Nephron progenitor cell (in vitro differentiated cells): ENCODE measurements at places on chromosomes 5 and 9.

GRCh38 chr9:109585796-109586195 lies 87.7 kb upstream of the PTPN3 start:
- peak; percentile 34 for DNase-seq

DNA sequence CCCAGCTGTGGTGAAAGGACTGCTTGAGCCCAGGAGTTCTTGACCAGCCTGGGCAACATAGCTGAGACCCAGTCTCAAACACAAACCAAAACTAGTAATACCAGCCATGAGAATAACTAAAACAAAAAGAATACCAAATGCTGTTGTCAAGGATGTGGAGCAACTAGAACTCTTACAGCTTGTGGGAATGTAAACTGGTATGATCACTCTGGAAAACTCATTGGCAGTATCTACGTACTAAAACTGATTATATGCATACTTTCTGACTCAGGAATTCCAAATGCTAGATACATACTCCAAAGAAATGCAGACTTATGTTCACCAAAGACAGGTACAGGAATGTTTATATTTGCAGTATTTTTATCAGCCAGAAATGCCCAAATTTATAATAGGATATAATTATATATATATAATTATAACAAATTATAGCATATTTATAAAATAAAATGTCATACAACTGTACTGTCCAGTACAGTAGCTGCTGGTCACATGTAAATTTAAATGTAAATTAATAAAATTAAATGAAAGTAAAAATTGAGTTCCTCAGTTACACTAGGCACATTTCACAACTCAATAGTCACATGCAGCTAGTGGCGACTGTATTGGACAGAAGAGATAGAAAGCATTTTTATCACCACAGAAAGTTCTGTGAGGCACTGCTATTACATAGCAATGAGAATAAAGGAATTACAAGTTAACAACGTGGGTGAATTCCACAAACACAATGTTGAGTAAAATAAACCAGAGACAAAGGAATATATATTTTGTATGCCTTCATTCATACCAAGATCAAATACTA lies 118.5 kb downstream of the GNAQ start:
- DNase-seq = no peak

- no peak for DNase-seq
Measured at GRCh38 chr9:4861145-4861544, 68.4 kb downstream of the RCL1 start.

DNA sequence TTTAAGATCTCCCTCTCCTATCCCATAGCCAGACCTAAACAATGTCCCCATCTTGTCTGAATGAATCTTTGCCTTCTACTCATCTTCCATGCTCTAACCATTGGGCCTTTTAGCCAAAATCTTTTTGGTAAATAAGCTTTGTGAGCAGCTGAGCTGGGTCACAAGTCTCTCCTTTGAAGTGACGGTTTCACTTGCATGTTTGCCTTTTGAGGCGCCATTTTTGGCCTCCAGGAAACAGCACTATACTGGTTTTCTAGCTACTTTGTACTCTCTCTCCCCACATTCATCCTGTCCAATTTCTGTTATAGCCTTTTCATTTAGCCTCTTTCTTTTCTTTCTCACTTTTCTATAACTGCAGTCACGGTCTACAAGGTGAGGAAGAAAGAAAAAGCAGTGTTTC lies 195.5 kb upstream of the C9orf72 start:
- no peak for DNase-seq

DNA sequence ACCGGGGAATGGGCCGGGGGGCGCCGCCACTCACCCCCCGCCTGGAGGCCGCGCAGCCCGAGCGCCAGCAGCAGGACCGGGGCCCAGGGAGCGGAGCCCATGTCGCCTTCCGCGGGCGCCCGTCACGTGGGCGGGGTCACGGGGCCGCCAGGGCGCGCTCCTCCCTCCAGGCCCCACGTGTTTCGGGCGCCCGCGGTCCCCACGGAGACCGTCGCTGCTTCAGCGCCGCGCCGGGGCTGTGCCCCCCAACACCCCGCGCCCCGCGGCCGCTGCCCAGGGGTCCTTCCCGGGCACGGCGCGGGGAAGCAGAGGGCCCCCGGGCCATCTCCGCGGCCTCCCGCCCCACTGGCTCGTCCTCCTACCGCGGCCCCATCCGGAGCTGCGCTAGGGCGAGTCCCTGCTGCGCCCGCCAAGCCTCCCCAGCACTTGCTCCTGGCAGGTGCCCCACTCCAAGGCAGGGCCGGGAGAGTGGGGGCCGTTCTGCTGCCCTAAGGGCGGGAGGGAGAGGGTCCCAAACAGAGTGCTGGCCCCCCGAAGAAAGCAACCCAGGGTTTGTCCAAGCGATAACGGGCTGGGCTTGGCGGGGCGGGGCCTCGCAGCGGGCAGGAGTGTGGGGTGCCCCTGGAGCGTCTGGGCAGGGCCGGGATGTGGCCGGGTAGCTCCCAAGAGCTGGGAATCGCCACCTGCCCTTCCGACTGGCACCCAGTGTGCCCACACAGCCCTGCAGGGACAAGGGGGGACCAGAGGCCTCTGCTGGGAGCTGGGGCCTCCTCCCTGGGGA lies at the start of gene DPP7:
DPP7 (minus strand) TSS at position 121 of the 781 bp plus-strand sequence; CDS start at position 101, 20 bp downstream.
- DNase-seq = peak; percentile 63

GRCh38 chr9:135907006-135907430 lies 328 bp downstream of the CAMSAP1 start:
- DNase-seq = peak; percentile 72

DNA sequence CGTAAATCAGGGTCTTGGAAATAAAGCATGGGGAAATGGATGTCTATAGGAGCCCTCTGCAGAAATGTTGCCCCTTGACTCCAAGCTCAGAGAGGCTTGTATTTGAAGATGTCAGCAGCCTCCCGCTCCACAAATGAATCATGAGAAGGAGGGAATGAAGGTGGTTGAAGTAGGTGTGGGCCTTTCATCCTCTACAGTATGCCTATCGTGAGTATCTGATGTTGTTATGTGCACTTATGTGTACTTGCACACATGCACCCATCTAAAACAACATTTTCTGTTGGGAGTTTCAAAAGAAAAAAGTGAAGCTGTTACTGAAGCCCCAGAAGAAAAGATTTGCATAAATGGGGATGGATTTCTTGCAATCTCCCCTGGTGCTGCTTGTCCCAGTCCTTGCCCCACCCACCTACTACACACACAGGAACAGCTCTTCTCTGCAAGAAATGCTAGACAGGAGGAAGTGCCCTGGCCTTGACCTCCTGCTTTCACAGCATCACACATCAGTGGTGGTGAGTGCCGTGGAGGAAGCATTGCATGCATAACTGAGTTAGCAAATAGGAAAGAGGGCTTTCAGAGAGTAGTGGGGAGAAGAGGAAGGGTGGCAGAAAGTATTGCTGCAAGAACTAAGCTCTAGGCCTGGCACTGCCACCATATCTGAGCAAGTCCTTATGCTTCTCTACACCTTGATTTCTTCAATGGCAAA lies 156.1 kb downstream of the SNX18 start:
- DNase-seq = no peak

DNA sequence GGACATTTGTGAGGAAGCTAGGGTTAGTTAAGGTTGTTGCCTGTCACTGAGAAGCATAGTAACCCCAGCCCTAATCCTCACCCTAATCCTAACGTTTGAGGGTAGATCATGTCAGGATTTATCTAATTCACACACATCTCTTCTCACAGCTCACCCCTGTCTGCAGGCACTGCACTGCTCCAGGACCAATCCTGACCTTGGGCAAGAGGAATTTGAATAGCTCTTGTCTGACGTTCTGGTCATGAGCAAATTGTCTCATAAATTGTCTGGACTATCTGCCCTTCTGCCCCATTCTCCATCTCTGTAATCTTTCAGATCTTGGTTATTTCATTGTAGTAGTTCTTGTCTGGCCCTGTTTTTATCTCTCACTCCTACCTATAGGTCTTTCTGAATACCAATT lies 18.7 kb downstream of the CRHBP start:
- DNase-seq = no peak

DNA sequence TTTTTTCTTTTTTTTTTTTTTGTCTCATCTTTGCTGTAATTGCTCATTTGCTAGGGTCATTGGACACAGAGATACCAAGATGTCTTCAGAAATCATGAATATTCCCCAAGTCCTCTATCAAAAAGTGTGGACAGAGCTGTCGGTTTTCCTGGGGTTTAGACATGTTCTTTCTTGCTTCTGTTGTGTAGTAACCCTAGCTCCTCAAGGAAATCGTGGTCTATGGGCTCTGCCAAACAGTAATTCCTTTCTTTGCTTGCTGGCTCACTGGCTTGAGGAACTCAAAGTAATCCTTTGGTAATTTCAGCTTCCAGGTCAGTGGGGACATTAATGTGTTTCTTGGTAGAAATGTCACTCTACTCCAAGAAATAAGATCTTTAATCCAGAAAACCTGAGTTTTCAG lies 101.7 kb downstream of the TMC1 start:
- DNase-seq = no peak

DNA sequence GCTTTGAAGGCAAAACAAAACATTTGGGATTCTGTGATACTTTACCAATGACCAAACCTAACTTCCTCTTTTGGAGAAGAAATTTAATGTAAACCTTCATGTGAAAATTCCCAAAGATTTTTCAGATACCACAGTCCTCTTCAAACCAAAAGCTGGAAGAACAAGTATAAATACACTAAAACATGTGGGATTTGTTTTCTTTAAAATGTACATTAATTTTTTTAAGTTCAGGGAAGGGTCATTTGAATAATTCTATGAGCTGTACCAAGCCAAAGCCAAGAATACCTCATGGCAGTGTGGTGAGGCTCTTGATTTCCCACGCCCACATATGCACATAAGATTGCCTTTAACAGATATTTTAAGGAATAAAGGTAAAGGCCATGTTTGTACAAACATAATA lies 28.4 kb upstream of the ITGA1 start:
- DNase-seq = no peak

GRCh38 chr5:176812269-176813259 lies 2.2 kb downstream of the UNC5A start:
- peak; percentile 83 for DNase-seq

- no peak for DNase-seq
Measured at GRCh38 chr9:23677446-23677845, 148.6 kb downstream of the ELAVL2 start.

DNA sequence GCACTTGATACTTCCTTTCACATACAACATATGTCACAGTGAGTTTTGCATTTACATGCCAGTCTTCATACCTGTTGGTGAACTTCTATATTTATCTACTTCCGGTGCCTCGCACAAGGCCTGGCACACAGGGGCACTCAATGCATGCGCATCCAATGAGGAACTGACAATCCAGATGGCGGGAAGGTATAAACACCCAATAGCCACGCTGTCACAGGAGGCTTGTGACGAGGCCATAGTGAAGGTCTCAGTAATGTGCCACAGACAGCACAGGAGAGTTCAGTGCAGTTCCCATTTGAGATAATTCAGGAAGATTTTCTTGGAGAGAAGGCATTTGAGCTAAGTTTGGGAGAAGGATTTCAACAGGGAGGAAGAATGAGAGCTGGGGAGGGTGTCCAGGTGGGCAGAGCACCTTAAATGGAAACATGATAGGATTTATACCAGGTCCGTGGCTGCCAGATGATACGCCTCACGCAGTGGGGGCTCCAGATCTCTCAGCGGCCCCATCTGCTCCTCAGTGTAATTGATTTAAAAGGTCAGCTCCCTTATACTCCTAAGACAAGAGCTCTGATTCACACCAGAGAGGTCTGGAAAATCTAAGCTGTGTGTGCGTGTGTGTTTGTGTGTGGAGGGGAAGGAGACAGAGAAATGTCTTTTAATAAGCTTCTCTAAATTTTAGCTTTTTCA lies 206.2 kb downstream of the DCP2 start:
- DNase-seq = no peak

DNA sequence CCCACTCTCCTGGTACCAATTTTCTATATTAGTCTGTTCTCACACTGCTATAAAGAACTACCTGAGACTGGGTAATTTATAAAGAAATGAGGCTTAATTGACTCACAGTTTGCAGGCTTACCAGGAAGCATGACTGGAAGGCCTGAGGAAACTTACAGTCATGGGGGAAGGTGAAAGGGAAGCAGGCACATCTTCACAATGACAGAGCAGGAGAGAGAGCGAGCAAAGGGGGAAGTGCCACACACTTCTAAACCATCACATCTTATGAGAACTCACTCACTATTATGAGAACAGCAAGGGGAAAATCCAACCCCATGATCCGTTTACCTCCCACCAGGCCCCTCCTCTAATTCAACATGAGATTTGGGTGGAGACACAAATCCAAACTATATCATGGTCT lies 72.2 kb downstream of the ATG10 start:
- no peak for DNase-seq

GRCh38 chr9:109699019-109699418 lies 81.0 kb upstream of the PALM2AKAP2 start:
- no peak for DNase-seq

- DNase-seq = no peak
Measured at GRCh38 chr5:179451114-179451827, 99.1 kb upstream of the RUFY1 start.

GRCh38 chr9:14061936-14062585 lies 251.9 kb downstream of the NFIB start:
- DNase-seq = no peak

DNA sequence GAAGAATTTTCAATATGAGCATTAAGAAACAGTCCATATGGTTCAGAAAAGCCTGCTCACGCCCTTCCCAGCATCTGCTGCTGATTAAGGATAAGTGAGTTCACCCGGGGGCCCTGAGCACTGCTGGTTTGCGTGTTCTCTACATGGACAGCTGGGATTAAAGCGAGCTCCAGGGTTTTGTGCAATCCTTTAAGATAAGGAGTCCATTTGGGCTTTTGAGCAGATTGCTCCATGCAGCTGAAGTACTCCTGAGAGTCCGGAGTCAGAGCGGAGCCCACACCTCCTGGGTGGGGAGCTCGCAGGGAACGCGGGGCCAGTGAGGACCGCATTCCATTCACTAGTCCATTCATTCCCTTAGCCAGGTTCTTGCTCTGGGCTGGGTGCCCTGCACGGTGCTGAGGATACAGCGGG lies 149.3 kb upstream of the COL5A1 start:
- DNase-seq = no peak
